AG20443 (cell line): ENCODE measurements at places on chromosomes 13 and 19.

DNA sequence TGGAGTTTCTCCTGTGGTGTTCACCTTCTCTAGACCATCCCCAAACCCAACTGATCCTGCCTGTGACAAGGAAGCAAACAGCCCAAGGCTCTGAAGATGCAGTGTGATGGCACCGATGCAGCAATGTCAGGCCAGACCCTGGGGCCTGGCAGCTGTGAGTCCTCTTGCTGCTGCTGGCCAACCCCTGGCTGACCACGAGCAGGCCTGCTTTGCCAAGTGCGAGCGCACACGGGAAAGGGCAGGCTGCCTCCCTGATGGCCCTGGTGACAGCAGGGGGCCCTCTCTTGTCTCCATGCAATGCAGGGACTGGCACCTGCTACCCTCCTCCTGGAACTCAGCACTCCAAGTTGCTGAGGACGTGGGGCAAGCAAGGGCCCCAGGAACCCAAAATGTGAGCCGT is 5.4 kb upstream of the VSTM2B start:
- DNase-seq: no peak

GRCh38 chr13:97435323-97435722 is 1.4 kb downstream of the RAP2A start:
- DNase-seq: no peak

DNA sequence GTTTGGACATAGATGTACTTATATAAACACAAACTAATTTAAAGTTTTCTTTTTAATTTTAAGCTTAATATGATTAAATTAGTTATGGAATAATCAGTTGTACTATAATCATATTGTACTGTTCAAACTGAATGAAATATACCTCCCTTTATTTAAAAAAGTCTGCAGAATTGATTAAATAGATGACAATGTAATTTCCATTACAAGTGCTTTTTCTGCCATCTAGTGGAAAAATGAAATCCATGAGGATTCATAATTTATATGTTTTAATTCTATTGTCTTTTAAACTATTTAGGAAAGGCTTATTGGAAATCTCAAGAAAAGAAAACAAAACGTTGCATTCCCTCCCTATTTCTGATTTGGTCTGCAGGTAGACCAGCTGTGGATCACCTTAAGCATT is 30.9 kb downstream of the MZT1 start:
- no peak for DNase-seq

GRCh38 chr13:110449219-110450015 is 112.1 kb downstream of the RAB20 start:
- DNase-seq: no peak

GRCh38 chr19:53195265-53195903 is 2.2 kb upstream of the ZNF665 start:
- peak; percentile 66 for DNase-seq

GRCh38 chr13:94411747-94412146 is 67.7 kb downstream of the DCT start:
- DNase-seq: no peak

DNA sequence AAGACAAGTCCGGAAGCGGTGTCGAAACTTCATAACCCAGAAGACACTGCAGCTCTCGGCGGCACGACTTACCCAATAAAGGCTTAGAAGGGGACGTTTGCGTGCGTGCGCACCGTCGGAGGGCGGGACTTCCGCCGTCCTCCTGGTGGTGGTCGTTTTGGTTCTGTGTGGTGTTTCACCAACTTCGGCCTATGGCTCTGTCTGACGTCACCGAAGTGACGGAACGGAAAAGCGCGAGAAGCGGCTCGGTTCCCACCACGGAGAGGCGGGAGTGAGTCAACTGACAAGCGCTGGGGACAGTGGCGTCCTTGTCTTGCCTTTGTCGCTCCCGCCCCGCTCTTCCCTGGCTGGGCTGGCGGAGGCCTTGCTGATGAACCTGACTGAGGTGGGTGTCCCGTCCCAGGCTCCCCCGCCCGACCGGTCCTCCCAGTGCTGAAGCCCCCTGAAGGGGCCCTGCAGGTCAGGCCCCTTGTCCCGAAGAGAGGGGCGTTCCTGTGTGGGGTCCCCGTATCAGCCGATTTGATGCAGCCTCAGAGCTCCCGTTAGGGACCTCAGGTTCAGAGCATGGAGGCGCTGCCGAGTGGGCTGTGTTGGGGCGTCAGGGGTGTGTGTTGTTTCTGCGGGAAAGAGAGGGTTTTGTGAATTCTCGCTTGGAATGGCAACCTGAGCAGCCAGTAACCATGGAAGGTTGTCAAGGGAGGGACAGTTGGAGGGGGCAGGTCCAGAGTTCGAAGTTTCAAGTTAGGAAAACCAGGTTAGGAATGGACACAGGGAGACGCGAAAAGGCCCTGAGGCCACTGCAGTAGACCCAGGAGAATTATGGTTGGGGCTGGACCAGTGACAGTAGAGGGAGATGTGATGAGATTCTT is at the start of gene ZNF548:
TSS of gene ZNF548 (plus strand) at position 125 of the 869 bp plus-strand sequence. CDS start at position 371, 246 bp downstream.
- peak; percentile 96 for DNase-seq

DNA sequence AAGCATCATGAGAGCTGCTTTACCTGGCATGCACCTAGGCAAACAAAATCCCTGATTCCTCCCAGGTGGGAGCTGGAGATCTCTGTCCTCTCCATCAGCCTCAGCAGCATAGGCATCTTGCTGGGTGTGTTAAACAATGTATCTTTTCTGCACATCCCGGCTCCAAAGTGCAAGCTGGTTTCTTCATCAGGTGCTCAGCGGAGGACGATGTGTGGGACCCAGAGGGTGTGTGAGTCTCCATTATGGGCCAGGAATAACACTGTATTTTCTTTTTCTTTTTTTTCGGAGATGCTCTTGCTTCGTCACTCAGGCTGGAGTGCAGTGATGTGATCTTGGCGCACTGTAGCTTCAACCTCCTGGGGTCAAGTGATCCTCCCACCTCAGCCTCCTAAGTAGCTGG is 9.9 kb downstream of the CNFN start:
- DNase-seq: no peak

- no peak for DNase-seq
Measured at GRCh38 chr13:46071590-46072249, 19.2 kb upstream of the ZC3H13 start.

GRCh38 chr19:35565016-35565856 is 1.8 kb upstream of the ATP4A start:
- DNase-seq: no peak

DNA sequence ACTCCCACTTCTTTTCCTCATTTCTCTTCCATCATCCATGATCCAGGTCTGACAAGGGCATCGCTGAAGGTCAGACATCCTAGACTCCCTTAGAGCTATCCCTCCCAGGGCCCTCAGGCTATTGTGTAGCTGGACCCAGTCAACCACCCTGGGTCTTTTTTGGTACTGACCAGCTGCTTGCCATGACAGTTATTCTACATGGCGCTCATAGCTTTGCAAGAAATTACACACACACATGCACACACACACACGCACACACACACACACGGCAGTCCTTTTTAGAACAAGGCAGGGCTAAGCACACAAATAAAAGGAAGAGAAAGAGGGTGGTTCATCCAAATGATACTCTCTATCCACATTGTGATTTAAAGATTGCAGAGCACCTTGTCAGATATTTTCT is 18.3 kb downstream of the SIAH3 start:
- DNase-seq: no peak

GRCh38 chr13:108426893-108427292 is 157.4 kb downstream of the TNFSF13B start:
- no peak for DNase-seq

DNA sequence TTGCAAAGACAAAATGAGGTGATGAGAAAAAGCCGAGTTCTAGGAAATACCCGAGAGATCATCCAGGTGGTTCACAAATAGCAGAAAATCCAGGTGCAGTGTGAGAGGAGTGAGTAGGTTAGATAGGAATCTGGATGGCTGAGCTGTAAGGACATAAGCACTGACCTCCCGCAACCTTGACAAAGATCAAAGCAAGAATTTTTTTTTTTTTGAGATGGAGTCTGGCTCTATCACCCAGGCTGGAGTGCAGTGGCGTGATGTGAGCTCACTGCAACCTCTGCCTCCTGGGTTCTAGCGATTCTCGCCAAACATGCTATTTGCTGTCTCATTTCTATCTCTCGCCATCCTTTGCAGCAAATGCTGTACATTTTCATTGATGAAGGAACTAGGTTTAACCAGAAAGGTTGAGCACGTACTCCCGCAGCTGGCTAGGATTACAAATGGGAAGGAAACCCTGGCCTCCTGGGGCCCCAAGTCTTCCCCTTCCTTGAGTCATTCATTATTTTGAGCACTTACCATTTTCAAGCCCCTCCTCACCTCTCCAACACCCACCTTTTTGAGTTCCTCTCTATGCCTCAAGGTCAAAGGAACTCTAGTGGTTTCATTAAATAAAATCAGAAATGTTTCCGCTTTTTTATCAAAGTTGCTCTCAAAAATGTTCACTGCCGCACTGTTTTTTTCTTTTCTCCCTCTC is 38.8 kb downstream of the NLRP12 start:
- DNase-seq: no peak

DNA sequence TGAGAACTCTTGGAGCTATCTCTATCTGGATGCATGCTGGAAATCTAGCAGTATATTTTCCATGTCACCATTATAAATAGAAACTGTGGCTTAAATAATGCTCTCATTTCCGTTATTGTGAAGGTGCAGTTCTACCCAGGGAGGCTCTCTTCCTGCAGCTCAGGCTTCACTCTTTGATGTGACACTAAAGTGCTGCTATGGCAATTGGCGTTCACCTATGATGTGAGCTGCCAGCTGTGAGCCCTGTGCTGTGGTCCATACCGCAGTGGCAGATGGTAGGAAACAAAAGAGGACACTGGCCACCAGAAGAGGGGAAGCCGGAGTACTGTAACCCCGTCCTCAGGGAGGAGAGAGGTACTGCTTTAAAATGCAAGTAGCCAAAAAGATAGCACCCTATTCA is 40.6 kb upstream of the ZNF681 start:
- DNase-seq: no peak

DNA sequence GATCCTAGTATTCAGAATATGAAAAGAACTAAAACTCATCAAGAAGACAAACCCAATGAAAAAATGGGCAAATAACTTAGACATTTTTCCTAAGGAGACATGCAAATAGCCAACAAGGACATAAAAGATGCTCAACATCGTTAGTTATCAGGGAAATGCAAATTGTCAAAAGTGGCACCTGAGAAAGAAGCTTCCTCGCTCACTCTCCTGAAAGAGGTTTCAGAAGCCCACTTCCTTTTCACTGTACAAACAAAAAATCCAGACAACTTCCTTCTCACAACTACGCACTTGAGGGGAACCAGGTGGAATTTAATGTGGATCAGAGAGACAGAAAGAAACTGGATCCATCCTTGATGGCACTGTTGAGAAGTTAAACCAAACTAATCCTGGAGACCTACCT is 41.5 kb downstream of the KLF12 start:
- no peak for DNase-seq

DNA sequence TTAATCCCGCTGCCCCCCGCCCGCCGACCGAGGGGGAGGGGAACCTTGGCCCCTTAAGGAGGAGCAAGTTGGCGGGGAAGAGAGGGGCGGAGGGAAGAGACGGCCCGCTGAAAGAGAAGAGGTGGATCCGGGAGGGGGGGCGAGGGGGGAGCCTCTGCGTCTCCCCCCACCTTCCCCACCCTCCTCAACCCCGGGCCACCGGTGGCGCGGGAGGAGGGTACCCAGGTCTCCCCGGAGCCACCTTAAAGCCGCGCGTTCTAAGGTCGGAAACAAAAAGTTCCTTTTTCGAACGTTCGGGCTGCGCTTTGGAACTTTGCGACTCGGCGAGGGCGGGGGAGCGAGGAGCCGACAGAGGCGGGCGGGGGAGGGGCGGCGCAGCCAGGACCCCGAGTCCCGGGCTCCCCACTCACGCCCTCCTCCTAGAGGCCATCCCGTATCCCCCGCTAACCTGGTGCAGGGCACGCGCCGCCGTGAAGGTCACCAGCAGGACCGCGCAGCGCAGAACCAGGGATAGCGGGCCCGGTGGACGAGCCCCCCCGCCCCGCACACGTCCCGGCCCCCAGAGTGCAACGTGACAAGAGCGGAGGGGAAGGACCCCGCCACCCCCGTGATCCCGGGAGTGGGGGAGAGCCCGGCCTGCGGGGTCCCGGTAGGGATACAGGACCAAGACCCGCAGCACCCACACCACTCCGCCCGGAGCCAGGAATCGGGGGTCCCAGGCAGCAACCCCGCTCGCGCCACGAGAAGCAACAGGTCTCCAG is 659 bp downstream of the ERF start:
- peak; percentile 37 for DNase-seq

- no peak for DNase-seq
Measured at GRCh38 chr19:58579473-58580142, 6.5 kb upstream of the MZF1 start.

GRCh38 chr13:51945149-51945548 is 66.1 kb downstream of the ATP7B start:
- DNase-seq: no peak

DNA sequence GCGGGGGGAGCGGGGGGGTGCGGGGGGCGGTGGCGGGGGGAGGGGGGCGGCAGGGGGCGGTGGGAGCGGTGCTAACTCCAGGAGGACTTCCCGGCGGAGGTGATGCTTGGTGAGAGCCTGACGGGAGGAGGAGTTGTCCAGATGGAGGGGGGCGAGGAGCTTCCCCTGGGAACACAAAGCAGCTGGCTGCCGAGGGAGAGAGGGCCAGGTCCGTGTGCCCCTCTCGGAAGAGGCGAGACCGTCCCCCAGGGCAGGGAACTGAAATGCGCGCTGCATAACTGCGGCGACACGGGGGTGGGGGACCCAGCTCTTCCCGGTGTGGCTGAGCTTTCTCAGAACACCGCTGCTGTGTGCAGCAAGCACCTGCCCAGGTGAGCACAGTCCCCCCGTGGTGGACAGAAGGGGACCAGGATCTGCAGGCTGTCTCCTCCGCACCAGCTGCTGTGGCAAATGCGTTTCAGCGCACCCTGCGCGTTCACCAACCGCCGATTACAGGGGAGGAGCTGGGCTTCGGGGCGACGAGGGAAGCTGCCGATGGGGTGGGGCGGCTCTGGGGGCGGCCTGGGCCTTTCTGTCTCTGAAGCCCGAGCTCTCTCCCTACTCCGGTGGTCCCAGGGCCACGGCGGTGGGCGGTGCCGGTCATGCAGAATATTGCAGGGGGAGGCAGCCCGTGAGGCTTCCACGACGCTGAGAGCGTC is 54.7 kb upstream of the F7 start:
- DNase-seq: no peak

- DNase-seq: no peak
Measured at GRCh38 chr19:5968431-5969373, 9.2 kb downstream of the RANBP3 start.

DNA sequence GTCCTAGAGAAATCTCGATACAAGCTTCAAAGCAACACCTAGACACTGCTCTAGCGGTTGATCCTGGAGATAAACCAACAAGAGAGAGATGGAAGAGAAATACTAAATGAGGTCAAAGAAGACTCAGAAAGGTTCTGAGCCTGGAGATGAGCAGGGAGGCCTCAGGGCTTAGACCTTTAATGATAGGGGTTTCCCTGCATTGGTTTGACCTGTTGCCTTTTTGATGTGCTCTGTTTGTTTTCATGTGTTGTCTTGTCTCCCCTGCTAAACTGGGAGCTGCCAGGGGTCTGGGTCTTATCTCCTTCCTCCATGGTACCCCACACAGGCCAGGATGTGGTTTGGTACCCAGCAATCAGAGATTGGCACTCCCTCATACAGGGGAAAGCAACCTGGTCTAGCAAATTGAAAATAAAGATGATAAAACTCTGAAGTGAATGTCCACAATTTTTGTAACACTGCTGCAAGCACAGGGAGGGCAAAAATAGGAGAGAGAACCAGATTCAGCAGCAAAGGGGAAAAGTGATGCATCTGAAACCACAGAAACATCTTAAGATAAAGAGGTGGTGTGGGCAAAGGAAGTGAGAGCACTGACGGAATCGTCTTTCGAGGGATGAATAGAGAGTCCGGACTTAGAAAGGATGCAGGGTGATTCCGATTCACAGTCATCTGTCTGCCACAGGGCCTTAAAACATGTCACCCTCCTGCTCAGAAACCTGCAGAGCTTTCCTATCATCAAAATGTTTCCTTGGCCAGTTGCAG is 3.5 kb downstream of the FFAR2 start:
- no peak for DNase-seq

- DNase-seq: no peak
Measured at GRCh38 chr19:42552086-42553065, 24.1 kb upstream of the CEACAM1 start.
